ENCODE measurements at places on chromosomes 3 and 15.

GRCh38 chr15:59300618-59301139 lies 72.0 kb downstream of the MYO1E start:
- no peak overlapping the region for H3K4me3 ChIP-seq
- no peak overlapping the region for H3K27ac ChIP-seq
- no peaks in the 10 kb centered on the region for H3K27me3 ChIP-seq
- no peaks in the 10 kb centered on the region for H3K36me3 ChIP-seq
- no peak for DNase-seq

GRCh38 chr3:129308636-129309035 lies 30.0 kb downstream of the HMCES start:
- peaks cover 12% of the 10 kb centered on the region for H3K4me1 ChIP-seq
- H3K27me3 ChIP-seq: no peaks in the 10 kb centered on the region
- DNase-seq: no peak
- no peak overlapping the region for H3K4me3 ChIP-seq
- H3K27ac ChIP-seq: no peak overlapping the region

DNA sequence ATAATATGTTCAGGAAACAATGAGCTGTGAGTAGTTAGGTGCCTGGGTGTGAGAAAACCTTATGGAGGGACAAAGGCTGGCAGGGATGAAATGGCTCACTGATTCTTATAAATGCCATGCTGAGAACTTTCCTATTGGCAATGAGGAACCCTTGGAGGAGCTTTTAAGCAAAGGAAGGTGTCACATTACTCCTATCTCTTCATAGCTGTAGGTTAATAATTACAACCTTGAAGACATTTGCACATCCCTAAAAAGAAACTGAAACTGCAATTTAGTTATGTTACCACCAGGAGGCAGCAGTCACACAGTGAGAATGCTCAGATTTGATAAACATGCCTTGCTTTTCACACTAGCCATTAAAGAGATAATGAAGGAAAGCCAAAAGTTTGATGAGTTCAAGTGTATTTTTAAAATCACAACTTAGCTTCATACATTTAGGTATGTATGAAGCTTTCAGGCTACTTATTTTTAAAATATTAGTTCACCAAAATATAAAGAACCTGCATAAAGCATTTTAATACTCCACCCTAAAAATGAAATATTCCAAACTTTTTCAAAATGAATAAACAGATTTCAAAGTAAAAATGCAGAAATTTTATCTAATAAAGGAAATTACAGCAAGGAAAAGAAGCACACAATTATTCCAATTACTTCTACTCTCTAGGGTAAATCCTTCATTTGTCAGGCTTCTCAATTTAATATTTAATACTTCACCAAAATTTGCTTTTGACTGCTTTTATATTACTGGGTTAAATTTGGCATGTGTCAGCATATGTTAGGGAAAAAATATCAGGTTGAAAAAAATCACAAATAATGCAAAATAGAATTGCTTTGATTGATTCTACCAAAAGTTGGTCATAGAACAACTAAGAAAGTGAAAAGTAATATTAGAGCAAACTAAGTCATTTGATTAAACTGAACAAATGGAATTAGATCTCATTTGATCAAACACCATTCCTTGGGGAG lies 136.9 kb upstream of the SLC2A2 start:
- H3K27me3 ChIP-seq: no peaks in the 10 kb centered on the region
- no peak for DNase-seq
- H3K27ac ChIP-seq: no peak overlapping the region
- no peaks in the 10 kb centered on the region for H3K36me3 ChIP-seq
- H3K4me3 ChIP-seq: no peak overlapping the region

DNA sequence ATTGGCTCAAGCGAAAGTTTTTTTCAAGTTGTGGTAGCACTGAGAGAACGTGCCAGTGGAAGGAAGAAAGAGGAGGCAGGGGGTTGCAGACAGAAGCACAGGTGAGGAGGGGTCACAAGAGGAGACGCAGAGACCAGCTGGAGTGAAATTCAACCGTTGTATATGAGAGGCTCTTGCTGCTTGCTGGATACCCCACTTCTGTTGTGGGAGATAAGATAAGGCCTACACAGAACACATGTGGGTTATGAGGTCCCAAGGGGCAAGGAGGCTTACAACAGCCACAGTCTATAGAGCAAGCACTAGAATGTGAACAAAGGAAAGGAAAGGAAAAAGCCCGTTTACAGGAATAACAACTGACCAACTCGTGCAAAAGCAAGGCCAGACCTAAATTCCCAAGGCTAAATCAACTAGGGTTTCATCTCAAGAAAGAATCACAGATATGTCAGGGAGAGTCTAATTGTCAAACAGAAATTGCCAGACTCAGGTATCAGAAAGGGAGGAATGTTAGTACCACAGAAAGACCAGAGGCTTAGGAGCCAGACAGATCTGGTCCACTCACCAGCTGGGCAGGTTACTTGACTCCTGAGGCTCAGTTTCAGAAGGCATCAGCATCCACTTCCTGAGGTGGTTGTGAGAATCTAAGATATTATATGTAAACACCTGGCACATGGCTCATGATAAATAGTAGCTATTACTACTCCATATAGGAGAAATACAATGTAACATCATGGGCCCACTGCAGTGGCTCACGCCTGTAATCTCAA lies 60.9 kb downstream of the MSL2 start:
- H3K27ac ChIP-seq: no peak overlapping the region
- DNase-seq: no peak
- no peaks in the 10 kb centered on the region for H3K4me1 ChIP-seq
- no peaks in the 10 kb centered on the region for H3K36me3 ChIP-seq

DNA sequence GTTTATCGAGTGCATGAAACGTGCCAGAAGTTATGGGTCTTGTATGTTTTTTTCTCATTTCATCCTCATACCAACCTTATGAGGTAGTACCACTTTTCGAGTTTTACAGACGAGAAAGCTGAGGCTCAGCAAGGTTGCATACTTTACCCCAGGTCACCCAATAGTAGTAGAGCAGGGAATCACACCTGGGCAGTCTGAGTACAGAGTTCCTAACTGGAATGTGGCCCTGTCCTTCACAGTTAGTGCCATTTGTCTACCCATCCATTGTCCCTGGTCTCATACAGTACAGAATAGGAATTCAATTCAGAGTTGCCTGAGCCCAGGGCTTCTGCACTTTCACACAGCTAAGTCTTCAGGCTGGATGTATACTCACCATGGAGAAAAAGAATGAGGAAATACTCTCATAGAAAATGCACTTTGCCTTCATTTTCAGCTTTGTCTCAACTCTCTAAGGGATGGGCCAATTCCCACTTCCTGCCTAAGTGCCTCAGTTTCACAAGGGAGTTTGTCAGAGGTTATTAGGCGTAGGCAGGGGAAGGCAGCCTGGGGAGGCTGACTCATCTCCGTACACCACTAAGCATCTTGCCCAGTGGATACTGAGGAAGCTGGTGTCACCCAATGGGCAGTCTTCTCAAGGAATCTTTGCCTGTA lies 93.2 kb downstream of the TMEM212 start:
- no peaks in the 10 kb centered on the region for H3K36me3 ChIP-seq
- no peaks in the 10 kb centered on the region for H3K4me1 ChIP-seq
- H3K27ac ChIP-seq: no peak overlapping the region

DNA sequence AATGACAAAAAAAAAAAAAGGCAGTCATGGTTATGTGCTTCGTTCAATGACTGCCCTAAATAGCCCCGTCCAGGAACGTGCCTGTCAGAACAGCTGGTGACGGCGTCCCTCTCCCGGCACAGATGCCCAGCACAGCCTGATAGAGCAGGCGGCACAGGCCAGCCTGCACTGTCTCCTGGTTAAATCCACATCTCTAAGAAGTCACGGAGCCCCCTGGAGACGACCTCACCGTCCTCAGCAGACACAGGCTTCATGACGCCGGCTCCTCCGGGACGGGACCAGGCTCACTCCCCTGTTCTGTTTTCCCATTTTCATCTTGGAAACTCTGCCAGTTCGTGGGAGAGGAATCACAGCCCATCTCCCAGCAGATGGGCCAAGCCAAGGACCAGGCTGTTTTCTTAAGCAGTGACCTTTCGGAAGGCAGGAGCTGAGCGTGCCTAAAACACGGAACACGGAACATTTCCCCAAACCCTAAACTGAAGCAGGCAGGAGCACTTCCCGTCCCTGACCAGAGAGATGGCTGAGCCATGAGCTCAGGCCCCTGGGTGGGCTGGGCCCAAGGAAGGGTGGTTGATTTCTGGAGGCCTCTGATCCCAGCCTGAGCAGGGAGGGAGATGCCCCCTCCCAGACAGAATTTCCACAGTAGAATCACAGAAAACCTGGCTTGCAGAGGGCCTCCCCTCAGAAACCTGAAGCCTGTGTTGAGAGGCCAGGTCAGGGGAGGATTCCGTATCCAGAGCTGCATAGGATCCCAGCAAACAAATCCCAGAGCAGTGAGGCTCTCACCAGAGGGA lies 35.9 kb downstream of the ADCY5 start:
- DNase-seq: peak; percentile 24
- H3K36me3 ChIP-seq: no peaks in the 10 kb centered on the region
- no peak overlapping the region for H3K4me3 ChIP-seq
- peak overlapping the region; percentile 77 for H3K27ac ChIP-seq
- peaks cover 10% of the 10 kb centered on the region for H3K4me1 ChIP-seq

- no peak overlapping the region for H3K4me3 ChIP-seq
- no peaks in the 10 kb centered on the region for H3K36me3 ChIP-seq
- no peaks in the 10 kb centered on the region for H3K27me3 ChIP-seq
- DNase-seq: no peak
- no peak overlapping the region for H3K27ac ChIP-seq
Observed at GRCh38 chr3:29697989-29698388, 417.1 kb downstream of the RBMS3 start.

DNA sequence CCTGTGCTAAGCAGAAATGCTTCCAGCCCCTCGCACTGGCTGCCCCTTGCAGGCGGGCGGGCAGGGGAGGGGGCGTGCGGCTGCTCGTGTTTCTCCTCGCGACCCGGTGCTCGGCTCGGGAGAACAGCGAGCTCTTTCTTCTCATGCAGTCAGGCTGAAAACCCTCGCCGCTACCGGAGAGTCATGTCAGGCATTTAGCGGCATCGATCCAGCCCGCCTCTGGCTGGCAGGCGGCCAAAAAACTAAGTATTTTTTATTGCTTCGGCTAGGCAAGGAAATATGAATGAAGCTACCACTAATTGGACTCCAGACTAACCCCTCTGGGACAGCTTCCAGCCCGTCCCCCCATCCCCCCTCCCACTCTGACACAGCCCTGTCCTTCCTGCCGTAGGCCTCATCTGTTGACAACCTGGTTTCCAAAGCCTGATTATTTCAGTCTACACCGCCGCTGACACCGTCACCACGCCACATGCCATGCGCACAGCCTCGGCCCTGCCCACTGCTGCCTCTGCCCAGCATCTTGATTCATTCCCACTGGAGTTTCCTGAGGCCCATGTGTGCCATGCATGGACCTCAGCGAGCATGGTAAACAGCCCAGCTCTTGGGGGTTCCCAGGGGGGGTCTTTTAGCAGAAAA lies 35.3 kb downstream of the TLE3 start:
- peak overlapping the region; percentile 65 for H3K27ac ChIP-seq
- no peaks in the 10 kb centered on the region for H3K36me3 ChIP-seq
- no peaks in the 10 kb centered on the region for H3K27me3 ChIP-seq

GRCh38 chr3:54756330-54756731 lies 171.5 kb downstream of the LRTM1 start:
- no peak overlapping the region for H3K4me3 ChIP-seq
- H3K27ac ChIP-seq: no peak overlapping the region
- no peaks in the 10 kb centered on the region for H3K36me3 ChIP-seq

DNA sequence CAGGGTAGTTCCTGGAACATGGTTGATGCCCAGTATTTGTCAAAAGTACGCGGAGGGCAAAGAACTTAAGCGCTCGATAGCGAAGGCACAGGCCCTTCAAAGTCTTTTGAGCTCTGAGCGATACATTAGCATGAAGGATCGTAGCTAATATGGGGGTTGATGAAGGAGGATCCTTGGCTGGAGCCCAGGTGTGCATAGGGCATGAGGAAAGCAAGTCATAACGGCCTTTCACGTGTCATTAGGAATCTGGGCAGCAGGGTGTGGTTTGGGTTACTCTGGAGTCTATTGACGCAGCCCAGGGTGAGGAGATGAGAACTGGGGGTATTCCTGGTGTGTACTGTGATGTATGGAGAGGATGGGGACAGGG lies 31.7 kb downstream of the SPINK8 start:
- H3K27me3 ChIP-seq: no peaks in the 10 kb centered on the region
- peak overlapping the region; percentile 92 for H3K27ac ChIP-seq
- H3K36me3 ChIP-seq: no peaks in the 10 kb centered on the region
- H3K4me3 ChIP-seq: peak overlapping the region; percentile 81

DNA sequence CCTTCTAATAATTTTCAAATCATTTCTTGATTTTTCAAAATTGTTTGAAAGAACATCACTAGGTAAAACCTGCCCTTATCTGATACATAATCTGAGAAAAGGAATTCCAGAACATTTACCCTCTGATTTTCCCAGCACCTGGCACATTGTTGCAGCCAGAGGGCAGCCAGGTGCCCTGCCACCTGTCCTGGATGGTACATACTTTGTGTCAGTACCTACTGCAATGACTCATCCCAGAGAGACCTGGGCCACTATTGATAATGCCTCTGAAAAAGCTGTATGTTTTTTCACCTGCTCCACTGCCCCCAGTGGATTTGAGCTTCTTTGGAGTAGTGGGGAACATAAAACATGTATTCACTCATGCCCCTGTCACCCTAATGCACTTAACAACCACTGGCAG lies 648.9 kb upstream of the GBE1 start:
- H3K27me3 ChIP-seq: no peaks in the 10 kb centered on the region
- H3K4me3 ChIP-seq: no peak overlapping the region
- H3K27ac ChIP-seq: no peak overlapping the region
- H3K4me1 ChIP-seq: no peaks in the 10 kb centered on the region
- DNase-seq: no peak

DNA sequence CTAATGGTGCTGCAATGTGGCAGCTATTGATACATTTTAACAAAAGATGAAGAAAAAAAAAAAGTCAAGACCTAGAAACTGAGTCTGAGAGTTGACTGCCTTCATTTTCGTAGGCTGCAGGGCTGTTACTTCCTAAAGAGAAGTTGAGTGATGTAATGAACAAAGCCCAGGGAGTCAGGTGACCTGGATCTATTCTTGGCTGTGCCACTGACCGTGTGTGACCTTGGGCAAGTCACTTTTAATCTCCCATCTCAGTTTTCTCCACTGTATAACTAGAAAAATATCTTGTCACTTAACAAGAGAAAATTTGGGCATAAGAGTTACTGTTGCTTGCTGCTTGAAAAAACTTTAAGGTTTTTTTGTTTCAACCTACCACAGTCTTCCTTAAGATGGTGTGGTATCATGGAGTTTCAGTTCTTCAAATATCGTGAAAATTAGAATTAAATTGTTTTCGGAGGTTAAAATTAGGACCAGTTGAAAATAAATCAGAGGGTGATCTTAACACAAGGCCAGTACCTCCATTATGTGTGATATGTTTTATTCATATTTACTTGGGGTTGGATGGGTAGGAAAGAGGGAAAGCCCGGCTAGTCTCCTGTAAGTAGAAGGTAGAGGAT lies 5.8 kb downstream of the FMN1 start:
- H3K4me1 ChIP-seq: no peaks in the 10 kb centered on the region
- no peaks in the 10 kb centered on the region for H3K36me3 ChIP-seq
- peaks cover 16% of the 10 kb centered on the region for H3K27me3 ChIP-seq
- no peak overlapping the region for H3K4me3 ChIP-seq
- DNase-seq: no peak
